ENCODE measurements at places on chromosomes 12 and 14.

- DNase-seq, result no peak
Observed at GRCh38 chr12:5204271-5204670, 160.6 kb downstream of the KCNA5 start.

- DNase-seq, result no peak
Observed at GRCh38 chr12:96371138-96371789, 29.0 kb downstream of the CDK17 start.

GRCh38 chr12:120240495-120240833 lies 25.1 kb downstream of the PXN start:
- DNase-seq, result no peak

DNA sequence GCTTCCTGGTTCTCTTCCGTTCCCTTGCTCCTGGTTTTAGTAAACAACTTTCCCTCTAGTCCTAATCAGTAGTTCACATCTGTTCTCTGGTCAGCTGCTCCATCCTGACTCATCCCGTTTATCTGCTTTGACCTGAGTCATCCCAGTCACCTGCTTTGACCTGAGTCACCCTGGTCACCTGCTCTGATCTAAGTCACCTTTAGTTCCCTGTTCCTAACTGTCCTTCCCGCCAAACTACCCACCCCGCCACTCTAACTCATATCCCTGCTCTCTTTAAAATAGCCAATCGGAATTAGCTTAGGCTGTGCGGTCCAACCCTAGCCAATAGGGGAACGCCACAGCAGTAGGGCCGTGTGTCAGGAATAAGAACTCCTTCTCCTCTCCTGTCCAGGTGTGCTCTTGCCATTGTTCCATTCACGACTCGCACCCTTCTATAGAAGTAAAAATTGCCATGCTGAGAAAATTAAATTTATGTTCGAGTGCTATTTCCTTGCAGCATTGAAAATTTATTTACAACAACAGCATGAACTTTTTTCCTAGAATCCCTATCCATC lies 3.1 kb upstream of the ANKRD33 start:
- peak; percentile 63 for DNase-seq

- peak; percentile 70 for DNase-seq
Observed at GRCh38 chr12:75322464-75322863, 7.7 kb downstream of the CAPS2 start.

- DNase-seq, result no peak
Observed at GRCh38 chr12:124632519-124632984, 65.1 kb upstream of the NCOR2 start.

GRCh38 chr12:58914457-58914856 lies 5.8 kb downstream of the LRIG3 start:
- no peak for DNase-seq

GRCh38 chr12:113900716-113901115 lies 65.4 kb downstream of the RBM19 start:
- no peak for DNase-seq

DNA sequence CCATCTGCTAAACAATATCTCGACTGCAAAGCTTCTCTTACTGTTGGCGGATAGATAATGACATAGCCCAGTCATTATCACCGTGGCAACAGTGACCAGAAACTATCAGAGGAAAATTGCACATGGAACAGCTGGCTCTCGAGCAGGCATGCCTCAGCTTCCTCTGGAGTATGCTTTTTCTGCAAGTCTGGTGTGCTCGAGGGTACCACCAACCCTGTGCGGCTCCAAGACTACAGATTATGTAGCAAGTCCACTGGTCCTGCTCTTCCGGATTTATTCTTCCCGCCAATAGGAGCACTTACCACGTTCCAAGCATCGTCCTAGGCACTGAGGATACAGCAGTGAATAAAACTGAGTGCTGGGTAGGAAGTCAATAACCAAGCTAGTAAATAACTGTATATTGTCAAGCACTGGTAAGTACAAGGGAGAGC lies 1.4 kb upstream of the GLRX5 start:
- peak; percentile 45 for DNase-seq

- DNase-seq, result no peak
Observed at GRCh38 chr12:2215709-2216560, 163.1 kb downstream of the CACNA1C start.

All from HFFc6 (cell line).